ENCODE measurements at places on chromosomes 4 and X.

GRCh38 chr4:169079942-169080827 lies 70.1 kb upstream of the CBR4 start:
- no peak for DNase-seq

DNA sequence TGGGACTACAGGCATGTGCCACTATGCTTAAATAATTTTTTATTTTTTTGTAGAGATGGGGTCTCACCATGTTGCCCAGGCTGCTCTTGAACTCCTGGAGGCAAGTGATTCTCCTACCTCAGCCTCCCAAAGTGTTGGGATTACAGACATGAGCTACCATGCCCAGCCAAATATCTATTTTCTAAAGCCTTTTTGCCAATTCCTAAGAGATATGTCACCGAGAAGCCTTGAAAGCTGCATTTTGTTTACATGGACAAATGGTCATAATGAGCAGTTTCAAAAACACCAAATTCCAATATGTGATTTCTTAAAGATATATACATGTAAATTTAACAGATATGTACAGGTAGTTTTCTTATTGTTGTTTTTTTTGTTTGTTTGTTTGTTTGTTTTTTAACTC lies 33.0 kb upstream of the PGRMC2 start:
- DNase-seq, result no peak

DNA sequence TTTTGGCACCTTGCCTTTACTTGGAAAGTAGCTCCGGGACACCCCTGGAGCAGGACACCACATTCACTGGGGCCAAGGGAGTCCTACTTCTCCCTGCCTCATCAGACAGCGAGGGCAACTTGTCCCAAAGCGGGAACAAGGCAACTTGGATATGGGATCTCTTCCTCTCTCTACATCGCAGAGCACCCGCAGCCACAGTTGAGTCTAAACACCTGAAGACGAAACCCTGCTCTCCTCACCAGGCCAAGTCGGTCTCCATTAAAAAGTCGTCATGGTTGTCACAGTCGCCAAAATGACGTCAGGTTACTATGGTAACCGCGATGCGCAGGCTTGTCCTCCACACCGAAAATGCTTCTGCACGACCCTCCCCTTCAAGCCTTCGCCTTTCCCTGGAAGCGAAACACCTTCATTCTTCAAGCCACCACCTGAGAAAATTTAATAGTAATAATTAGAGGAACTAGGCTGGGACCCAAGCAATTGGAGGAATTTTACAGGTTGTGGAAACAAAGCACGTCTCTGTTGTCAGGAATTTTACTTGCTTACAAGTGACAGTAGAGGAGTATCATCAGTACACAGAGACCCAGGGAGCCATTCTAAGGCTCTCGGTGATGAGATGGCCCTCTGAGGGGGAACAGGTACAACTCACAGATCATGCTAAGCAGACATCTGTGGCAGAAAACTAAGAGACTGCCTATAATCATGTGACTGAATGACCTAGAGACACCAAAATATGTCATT lies 30.5 kb upstream of the TCEAL4 start:
- no peak for DNase-seq

GRCh38 chr4:179285696-179286095 lies 1843.5 kb upstream of the AGA start:
- DNase-seq, result no peak

DNA sequence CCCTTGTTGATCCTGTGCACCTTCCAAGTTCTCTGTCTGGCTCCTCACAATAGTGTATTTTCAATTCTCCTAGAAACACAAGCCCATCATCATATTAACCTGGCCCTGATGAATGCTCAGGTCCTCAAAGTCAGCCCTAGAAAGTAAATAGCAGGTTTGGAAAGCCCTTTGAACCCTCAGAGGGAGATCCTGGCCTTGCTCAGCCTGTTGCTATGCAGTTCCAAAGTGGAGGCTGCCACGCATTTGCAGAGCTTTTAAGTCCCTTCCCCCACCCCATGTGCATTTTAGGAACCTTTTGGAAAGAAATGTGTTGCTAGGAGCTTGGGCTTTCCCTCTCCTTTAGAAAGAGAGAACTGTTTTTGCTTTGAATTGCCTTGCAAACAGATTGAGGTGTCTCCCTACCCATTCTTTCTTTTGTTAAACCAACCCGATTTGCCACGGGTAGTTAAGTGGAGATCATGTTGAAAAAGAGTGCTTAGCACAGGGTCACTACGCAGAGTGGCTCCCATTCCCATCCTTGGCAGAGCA lies 12.2 kb downstream of the MAMLD1 start:
- DNase-seq, result no peak

- DNase-seq, result no peak
Measured at GRCh38 chr4:11529625-11530201, 101.0 kb upstream of the HS3ST1 start.

All from NCI-H524 treated with DMSO at 0.1 percent for 48 hours (cell line).